ENCODE measurements at places on chromosomes 16 and 17.

- peak; percentile 62 for DNase-seq
Observed at GRCh38 chr17:50129728-50130558, at the start of gene SAMD14. Gene SAMD14 (minus strand): TSS chr17:50130160. CDS start chr17:50124959, 5,201 bp downstream.

GRCh38 chr17:78112518-78113471 lies 15.8 kb downstream of the TMC6 start:
- peak; percentile 78 for DNase-seq

DNA sequence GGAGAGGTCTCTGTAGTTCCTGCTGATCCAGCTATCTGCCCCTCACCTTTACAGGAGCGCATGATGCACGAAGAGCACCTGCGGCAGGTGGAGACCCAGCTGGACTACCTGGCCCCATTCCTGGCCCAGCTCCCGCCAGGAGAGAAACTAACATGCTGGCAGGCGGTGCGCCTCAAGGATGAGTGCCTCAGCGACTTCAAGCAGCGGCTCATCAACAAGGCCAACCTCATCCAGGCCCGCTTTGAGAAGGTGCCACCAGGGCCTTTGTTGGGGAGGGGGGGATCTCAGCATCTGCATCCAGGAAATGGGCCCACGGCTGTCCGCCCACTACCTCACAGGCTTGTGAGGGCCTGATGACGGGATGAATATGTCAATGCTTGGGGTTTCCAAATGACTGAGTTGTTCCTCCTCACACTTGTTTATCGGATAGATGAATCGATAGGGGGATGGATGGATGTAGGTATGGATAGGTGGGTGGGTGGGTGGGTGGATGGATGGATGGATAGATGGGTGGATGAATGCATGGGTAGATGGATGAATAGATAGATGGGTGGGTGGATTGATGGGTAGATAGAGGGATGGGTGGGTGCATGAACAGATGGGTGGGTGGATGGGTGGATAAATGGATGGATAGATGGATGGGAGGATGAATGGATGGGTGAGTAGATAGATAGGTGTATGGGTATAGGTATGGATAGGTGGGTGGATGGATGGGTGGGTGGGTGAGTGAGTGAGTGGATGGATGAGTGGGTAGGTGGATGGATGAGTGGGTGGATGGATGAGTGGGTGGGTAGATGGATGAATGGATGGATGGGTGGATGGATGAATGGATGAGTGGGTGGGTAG lies 7.0 kb upstream of the KATNB1 start:
- no peak for DNase-seq

DNA sequence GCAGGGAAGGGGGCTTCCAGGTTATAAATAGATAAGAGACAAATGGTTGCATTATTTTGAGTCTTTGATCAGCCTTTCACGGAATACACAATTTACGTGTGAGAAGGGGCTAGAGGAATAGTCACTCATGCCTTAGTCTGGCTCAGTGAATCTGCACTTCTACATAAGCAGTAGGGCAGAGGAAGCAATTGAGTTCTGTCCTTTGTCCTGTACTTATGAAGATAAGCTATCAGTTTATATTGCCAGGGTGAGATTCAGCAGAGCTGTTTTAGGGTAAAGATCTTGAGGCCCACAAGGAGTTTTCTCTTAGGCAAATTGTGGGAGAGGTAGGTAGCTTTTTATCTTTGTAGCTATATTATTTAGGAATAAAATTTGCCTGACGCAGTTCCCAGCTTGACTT lies 33.3 kb downstream of the TOM1L1 start:
- DNase-seq = no peak

DNA sequence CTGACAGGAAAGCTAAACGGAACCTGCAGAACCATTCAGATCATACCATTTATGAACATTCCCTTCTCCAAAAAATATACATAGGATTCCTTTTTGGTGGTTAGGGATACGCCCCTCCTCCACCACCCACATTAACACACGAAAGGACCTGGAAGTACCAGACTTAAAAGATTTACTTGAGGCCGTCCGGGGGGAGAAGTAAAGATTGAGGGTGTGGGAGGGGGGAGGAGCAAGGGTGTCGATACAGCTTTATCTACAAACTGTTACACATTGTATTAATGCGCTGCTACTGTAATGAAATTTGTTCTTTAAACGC lies 537 bp downstream of the PALB2 start:
- DNase-seq = no peak

DNA sequence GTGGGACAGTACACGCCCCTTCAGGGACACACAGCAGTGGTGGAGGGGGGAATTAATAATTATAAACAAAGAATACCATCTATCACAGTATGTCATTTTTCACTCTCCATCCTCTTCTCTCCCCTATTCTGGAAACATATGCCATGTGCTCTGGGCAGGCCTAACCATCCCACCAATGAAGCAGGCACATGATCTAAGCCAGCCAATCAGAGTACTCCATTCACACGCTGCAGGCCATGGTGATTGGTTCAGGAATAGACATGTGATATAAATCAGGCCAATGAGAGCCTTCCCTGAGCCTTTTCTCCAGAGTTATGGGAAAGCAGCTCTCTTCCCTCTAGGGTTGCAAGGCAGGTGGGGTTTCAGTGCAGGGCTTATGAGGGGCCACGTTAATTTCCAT lies 36.5 kb downstream of the GSG1L start:
- no peak for DNase-seq

DNA sequence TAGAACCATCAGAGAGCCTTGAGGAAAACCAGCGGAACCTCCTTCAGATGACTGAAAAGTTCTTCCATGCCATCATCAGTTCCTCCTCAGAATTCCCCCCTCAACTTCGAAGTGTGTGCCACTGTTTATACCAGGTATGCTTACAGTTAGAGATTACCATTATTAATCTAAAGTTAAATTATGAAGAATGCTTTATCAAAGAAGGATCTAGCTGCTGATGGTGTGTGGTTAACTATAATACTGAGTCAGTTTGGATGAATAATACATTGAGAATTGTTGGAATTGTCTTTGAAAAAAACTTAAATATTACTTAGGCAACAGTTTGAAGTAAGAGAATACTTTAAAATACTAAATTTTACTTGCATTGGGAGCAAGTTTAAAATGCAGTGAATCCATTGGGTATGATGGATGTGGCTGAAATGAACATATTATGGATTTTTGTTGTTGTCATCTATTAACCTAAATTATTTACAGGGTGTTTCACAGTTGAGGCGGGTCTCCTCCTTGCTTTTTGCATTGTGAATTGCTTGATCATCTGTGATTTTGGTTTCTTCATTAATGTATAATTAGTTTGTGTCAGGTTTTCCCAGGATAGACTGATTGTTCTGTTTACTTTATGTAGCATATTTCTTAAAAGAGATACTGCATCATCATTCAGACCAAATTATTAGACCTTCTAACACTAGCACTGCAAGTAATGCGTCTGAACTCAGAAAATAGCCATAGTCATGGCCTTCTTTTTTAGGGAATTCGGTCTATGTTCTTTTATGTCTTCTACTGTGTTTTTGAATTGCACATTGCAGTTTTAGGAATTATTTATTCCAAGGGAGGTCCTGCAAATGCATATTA lies 47.8 kb downstream of the OMG start:
- peak; percentile 49 for DNase-seq

DNA sequence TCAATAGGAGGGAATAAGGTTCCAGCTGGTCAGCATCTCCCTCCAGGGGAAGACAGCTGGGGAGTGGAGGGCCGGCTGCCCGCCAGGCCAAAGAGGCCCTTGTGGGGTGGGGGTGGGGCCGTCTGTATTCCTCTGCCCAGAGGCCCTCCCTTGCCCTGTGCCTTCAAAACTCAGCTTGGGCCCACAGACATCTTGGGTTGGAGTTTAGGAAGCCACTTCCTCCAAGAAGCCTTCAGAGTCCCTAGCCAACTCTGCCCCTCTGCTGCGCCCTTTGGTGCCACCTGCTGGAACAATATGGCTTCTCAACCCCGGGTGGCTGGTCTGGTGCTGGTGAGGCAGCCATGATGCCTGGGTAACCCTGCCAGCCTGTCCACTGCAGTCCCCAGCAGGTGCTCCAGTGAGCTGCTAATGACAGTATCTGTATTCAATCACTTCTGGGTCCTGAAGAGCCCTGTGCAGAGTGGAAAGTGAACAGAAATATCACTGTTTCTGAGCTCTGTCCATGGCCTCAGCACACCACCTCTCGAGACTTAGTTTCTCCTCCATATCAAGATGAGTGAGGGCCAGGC lies 16.7 kb downstream of the HSD11B2 start:
- no peak for DNase-seq

DNA sequence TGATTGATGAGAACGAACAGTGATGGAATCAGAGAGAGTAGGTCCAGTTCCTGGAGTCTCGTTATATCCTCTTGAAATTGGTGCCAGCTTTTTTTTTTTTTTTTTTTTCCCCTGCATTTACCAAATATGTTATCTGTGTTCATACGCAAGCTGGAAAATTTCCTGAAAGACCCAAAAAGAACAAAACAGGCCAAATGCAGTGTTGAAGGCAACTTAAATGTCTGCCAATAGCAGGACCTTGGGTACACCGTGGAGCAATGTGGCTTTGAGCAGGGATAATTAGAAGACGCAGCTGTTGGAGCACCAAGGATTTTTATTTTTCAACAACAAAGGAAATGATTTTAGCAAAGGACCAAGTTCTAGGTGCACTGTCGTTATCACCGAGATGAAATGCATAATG lies 105.0 kb downstream of the ABCC6 start:
- DNase-seq = no peak

GRCh38 chr17:3771140-3771539 lies 29.8 kb downstream of the ITGAE start:
- peak; percentile 29 for DNase-seq

DNA sequence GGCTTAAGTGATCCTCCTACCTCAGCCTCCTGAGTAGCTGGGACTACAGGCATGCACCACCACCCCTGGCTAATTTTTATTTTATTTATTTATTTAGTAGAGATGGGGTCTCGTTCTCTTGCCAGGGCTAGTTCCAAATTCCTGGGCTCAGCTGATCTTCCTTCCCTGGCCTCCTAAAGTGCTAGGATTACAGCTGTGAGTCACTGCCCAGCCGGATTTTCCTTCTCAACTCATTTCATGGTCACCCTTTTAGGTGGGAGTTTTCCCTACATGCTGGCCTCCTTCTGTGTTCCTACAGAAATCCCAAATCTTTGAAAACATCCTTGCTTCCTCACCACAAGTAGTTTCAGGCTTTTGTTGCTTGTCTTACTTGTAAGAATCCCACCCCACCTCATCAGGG lies 102.1 kb upstream of the SIAH1 start:
- DNase-seq = no peak
